Globus pallidus (tissue), 1 donor: ENCODE measurements at places on chromosomes 11 and 22.

- DNase-seq, result no peak
These were observed 47.6 kb upstream of the FIBIN start for GRCh38 chr11:26946257-26946716.

DNA sequence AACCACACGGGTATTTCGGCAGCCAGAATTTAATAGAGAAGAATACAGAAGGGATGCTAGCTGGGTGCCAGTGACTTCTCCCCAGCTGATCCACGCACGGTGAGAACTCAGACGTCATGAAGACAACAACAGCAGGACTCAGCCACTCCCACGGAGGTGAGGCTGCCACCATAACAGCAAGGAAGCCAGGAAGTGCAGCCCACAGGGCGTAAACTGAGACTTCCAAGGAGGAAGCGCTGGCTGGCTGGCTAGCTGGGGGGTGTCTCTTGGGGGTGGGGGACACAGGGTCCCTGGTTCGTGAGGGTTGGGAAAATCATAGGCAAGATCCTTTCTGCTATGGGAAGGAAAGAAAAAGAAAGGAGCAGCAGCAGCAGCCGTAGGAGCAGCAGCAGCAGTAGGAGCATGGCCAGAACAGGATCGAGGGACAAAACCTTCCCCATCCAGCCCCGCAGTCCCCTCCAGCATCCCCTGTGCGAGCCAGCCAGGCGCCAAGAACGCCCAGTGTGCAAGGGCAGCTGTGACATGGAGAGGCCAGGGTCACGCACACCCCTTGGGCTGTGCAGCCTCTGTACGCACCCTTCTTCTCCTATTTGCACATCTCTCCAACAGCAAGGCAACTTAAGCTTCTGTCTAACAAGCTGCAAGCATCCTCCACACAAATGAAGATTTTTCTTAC lies 49.6 kb upstream of the SHANK2 start:
- DNase-seq, result no peak

GRCh38 chr22:30553971-30554370 lies 7.4 kb upstream of the SEC14L6 start:
- DNase-seq, result no peak

- no peak for DNase-seq
These were observed 75.2 kb downstream of the PTPRJ start for GRCh38 chr11:48055292-48056132.

GRCh38 chr22:29014773-29015172 lies 46.9 kb downstream of the C22orf31 start:
- no peak for DNase-seq

DNA sequence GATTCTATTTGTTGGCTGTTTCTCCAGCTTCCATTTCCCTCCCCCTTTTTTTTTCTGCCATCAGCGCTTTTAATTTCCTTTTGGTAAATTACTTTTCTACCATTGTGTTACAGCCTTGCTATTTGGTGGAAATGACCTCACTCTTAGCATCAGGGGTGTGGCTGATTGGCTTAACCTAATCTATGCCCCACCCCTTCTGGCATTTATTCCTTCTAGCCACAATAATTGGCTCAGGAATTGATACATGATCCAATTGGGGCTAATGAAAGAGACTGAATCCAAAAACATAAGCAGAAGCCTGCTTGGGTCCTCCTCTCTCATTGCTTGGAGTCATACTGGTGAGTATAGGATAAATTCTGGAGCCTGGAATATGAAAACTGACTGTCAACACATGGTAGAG lies 402.4 kb upstream of the LRRC4C start:
- no peak for DNase-seq

DNA sequence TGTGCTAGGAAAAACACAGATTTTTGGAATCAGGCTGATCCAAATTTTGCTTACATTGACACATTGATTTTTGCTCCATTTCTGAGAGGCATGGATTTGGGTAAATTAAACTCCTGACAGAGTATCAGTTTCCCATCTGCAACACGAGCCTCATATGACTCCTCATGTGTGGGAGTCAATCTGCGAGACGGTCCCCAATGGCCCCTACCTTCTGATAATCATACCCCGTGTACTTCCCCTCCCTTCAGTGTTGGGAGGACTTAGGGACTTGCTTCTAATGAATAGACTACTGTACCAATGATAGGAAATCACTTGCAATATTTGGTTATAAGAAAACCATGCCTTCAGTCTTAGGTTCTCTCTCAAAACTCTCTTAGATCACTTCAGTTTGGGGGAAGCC lies 302.7 kb downstream of the ETS1 start:
- DNase-seq, result no peak
